ENCODE measurements at places on chromosomes 7 and 10.

DNA sequence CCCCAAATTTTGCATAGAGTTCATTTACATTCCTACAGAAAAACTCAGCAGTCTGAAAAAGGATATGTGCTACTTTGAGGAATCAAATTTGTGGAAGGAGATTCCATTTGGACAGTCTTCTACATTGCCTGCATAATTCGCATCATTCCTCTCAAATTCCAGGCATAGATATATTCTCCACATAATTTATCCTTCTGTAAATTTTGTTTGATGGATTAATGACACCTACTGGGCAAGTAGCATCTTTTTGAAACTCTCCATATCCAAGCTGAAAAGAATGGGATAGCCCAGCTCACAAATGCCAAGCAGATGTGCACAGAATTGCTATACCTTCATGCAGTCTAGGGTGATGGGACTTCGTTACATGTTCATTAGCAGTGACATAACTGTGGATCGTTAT lies 515.3 kb downstream of the AUTS2 start:
- DNase-seq, result no peak

GRCh38 chr7:23931633-23932032 lies 221.6 kb downstream of the STK31 start:
- DNase-seq, result no peak

DNA sequence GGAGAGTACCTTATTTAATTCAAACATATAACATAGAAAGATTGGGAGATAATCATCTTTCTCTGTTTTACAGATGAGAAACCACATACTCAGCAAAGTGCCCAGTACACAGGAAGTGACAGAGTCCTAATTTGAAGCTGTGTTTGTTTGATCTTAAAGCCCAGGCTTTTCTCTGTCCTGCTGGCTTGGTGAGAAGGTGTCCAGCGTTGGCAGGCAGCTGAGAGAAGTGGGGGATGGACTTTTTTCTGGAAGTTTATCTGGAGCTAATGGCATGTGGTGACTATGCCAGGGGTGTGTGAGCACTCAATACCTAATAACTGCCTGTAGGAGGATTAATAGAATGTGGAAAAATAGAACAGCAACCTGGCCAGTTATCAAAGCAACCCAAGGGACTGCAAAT lies 60.8 kb downstream of the NPSR1 start:
- DNase-seq, result no peak

- no peak for DNase-seq
Measured at GRCh38 chr10:5582736-5583135, 58.0 kb downstream of the CALML3 start.

DNA sequence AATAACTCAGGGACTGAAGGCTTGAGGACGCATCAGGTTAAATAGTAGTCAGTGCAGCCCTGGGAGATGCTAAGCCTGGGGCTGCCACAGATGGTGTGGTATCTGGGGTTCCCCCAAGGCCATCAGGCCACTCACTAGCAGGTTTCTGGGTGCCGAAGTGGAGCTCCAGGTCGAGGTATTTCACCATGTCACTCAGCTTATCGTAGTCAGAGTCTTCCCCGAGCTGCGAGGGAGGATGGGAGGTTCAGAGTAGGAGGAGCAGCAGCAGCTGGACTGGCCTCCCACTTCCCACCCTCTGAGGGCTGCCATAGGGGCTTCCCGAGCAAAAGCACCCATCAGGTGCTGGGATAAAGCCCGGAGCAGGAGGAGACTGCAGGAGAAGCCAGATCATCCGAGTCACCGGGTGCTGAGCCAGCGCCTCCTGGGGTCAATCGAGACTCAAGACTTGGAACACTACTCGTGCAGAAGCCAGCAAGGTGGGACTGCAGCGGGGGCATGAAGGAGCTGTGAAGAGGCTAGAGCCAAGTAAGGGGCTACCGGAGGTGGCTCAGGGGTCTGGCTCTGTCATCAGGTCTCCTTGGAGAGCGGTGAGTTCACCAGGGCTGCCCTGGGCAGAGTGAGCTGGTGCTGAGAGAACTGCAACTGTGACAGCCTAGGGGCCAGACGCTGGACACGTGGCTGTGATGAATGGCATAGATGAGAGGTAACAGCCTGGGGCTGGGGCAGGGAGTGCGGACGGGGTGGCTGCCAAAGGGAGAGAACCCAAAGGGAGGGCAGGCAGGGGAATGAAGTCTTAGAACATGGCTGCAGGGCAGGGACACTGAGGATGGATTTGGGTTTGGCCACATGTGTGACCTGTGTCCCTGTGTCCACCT lies 45.3 kb downstream of the GRID2IP start:
- no peak for DNase-seq

All from stimulated activated CD4-positive, alpha-beta T cell treated with anti-CD3 and anti-CD28 coated beads, Interleukin-15, amount 100 ng/mL, for 1 hour (primary cell).